ENCODE measurements at places on chromosomes 6 and 20.

- H3K27ac ChIP-seq = no peak overlapping the region
- H3K4me1 ChIP-seq = peaks cover 18% of the 10 kb centered on the region
- no peaks in the 10 kb centered on the region for H3K27me3 ChIP-seq
- DNase-seq = no peak
- H3K4me3 ChIP-seq = no peak overlapping the region
These were observed 35.1 kb upstream of the PPP1R3G start for GRCh38 chr6:5050009-5050408.

- no peaks in the 10 kb centered on the region for H3K27me3 ChIP-seq
- no peak overlapping the region for H3K4me3 ChIP-seq
- no peak for DNase-seq
- H3K4me1 ChIP-seq = peaks cover 44% of the 10 kb centered on the region
- peak overlapping the region; percentile 7 for H3K27ac ChIP-seq
These were observed 38.5 kb upstream of the SIM1 start for GRCh38 chr6:100503043-100503705.

- H3K27me3 ChIP-seq = no peaks in the 10 kb centered on the region
- DNase-seq = peak; percentile 98
- H3K36me3 ChIP-seq = no peaks in the 10 kb centered on the region
These were observed 198.6 kb upstream of the THBS2 start for GRCh38 chr6:169452117-169452868.

GRCh38 chr6:108363889-108364313 lies 69.0 kb downstream of the AFG1L start:
- DNase-seq = peak; percentile 13
- H3K27ac ChIP-seq = no peak overlapping the region
- H3K4me1 ChIP-seq = 0 out of 2 replicates have a peak, but pooled peaks cover 4% of the 10 kb centered on the region
- no peak overlapping the region for H3K4me3 ChIP-seq
- H3K27me3 ChIP-seq = no peaks in the 10 kb centered on the region
- H3K36me3 ChIP-seq = no peaks in the 10 kb centered on the region

DNA sequence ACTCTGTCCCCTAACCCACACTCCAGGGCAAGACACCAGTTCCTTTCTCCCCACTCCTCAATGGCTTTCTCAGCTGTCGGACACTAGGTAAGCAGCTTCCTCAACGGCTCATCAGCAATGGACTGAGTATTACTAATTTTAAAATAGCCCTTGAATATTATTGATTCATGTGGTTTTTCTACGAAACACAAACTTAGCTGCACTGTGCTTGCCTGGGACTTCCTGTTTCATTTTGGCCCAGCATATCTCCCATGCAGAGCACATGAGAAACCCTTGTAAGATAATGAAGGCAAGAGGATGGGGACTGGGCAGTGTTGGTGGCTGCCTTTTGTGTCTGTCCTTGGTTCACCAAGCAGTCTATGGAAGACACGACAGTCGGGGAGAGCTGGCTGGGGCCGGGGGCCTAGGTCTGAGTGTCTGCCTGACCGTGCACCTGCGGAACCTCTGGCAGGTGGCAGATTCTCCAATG lies 48.9 kb downstream of the RNASET2 start:
- no peaks in the 10 kb centered on the region for H3K4me1 ChIP-seq
- no peaks in the 10 kb centered on the region for H3K27me3 ChIP-seq

- no peak overlapping the region for H3K27ac ChIP-seq
- 0 out of 2 replicates have a peak, but pooled peaks cover 5% of the 10 kb centered on the region for H3K4me1 ChIP-seq
- 0 out of 2 replicates have a peak, but pooled peaks cover 8% of the 10 kb centered on the region for H3K27me3 ChIP-seq
- no peaks in the 10 kb centered on the region for H3K36me3 ChIP-seq
- no peak overlapping the region for H3K4me3 ChIP-seq
These were observed 189.8 kb downstream of the FOXA2 start for GRCh38 chr20:22394583-22394982.

DNA sequence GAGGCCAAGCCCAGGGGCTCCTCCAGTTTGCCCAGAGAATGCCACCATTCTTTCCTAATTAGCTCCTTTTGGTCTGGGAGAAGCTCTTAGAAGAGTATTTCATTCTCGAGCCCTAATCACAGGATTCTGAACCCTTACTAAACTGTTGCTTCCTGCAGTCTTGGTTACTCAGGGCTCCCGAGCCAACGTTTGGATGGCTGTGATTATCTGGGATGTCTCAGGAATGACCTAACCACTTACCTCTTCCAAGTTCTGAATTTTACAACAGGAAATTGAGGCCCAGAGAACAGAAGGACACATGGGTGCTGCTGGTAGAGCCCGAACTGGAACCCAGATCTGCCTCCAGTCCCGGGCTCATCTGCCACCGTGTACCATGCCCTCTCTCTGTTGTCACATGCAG lies 22.2 kb upstream of the PNPLA1 start:
- H3K4me1 ChIP-seq = peaks cover 41% of the 10 kb centered on the region
- DNase-seq = peak; percentile 80
- H3K27me3 ChIP-seq = no peaks in the 10 kb centered on the region
- no peaks in the 10 kb centered on the region for H3K36me3 ChIP-seq
- H3K4me3 ChIP-seq = no peak overlapping the region

- H3K27me3 ChIP-seq = no peaks in the 10 kb centered on the region
- DNase-seq = peak; percentile 45
- H3K4me1 ChIP-seq = peaks cover 81% of the 10 kb centered on the region
- H3K36me3 ChIP-seq = peaks cover 3% of the 10 kb centered on the region
- H3K27ac ChIP-seq = peak overlapping the region; percentile 86
- peak overlapping the region; percentile 39 for H3K4me3 ChIP-seq
These were observed 7.5 kb downstream of the SNX5 start for GRCh38 chr20:17960927-17961586.

GRCh38 chr6:11732036-11732631 lies 46.5 kb downstream of the ADTRP start:
- peak; percentile 98 for DNase-seq
- H3K4me3 ChIP-seq = peak overlapping the region; percentile 50
- H3K4me1 ChIP-seq = peaks cover 13% of the 10 kb centered on the region

- H3K36me3 ChIP-seq = no peaks in the 10 kb centered on the region
- no peak for DNase-seq
- no peak overlapping the region for H3K27ac ChIP-seq
- no peak overlapping the region for H3K4me3 ChIP-seq
- no peaks in the 10 kb centered on the region for H3K27me3 ChIP-seq
These were observed 4.4 kb downstream of the APMAP start for GRCh38 chr20:24987873-24988835.

DNA sequence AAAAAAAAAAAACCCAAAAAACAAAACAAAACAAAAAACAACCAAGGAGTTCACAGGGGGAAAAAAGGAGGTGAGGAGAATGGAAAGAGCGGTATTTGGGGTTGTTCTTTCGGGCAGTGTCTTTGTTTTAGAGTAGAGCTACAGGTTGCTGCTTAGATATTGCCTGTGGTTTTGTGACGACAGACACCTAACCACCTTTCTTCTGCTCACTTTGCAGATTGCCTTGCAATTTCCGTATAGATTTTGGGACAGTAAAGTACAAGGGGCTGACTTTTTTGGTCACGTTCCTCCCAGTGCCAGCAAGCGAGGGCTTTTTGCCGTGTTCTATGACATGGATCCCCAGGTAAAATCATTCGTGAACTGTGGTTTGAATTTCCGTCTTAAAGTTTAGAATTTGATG lies 50.9 kb downstream of the DEK start:
- H3K4me3 ChIP-seq = no peak overlapping the region
- 0 out of 2 replicates have a peak, but pooled peaks cover 9% of the 10 kb centered on the region for H3K36me3 ChIP-seq
- H3K27ac ChIP-seq = no peak overlapping the region
- H3K4me1 ChIP-seq = no peaks in the 10 kb centered on the region
- H3K27me3 ChIP-seq = no peaks in the 10 kb centered on the region
- no peak for DNase-seq

DNA sequence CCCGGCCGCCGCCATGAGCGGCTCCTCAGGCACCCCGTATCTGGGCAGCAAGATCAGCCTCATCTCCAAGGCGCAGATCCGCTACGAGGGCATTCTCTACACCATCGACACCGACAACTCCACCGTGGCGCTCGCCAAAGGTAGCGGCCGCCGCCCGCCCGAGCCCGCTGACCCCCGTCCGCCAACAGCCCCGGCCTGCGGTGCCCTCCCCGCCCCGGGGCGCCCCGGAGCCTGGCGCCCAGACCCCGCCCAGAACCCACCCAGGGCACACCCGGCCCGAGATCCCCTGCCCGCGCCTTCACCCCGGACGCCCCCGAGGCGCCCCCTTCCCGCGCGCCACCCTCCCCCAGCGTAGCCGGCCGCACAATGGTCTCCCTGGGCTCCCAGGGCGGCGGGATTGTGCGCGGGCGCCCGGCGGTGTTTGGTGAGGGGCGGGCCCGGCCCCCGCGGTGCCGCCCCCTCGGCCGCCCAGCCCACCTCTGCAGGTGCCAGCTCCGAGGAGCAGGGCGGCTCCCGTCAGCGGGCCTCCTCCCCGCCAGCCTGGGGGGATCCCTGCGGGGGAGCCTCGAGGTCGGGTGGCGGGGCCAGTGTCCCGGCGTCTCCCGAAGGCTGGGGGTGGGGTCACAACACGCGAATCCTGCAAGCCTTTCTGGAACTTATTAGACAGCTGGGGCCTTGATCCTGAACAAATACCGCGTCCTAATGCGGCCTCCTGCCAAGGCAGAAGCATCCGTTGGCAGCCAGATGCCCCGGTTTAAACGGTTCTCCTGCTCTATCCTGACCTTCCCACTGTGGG lies 577 bp downstream of the LSM14B start:
- H3K36me3 ChIP-seq = peaks cover 21% of the 10 kb centered on the region
- H3K4me3 ChIP-seq = peak overlapping the region; percentile 80
- peaks cover 4% of the 10 kb centered on the region for H3K27me3 ChIP-seq
- H3K4me1 ChIP-seq = peaks cover 11% of the 10 kb centered on the region
- peak; percentile 69 for DNase-seq

GRCh38 chr20:54633374-54634355 lies 158.3 kb downstream of the DOK5 start:
- H3K36me3 ChIP-seq = no peaks in the 10 kb centered on the region
- no peak overlapping the region for H3K4me3 ChIP-seq
- no peaks in the 10 kb centered on the region for H3K27me3 ChIP-seq
- DNase-seq = no peak

Measured in GM23248 (cell line).